Activated naive CD4-positive, alpha-beta T cell (primary cell): ENCODE measurements at places on chromosomes 12 and 14.

GRCh38 chr12:114921781-114922180 is 237.8 kb upstream of the TBX3 start:
- DNase-seq = no peak

DNA sequence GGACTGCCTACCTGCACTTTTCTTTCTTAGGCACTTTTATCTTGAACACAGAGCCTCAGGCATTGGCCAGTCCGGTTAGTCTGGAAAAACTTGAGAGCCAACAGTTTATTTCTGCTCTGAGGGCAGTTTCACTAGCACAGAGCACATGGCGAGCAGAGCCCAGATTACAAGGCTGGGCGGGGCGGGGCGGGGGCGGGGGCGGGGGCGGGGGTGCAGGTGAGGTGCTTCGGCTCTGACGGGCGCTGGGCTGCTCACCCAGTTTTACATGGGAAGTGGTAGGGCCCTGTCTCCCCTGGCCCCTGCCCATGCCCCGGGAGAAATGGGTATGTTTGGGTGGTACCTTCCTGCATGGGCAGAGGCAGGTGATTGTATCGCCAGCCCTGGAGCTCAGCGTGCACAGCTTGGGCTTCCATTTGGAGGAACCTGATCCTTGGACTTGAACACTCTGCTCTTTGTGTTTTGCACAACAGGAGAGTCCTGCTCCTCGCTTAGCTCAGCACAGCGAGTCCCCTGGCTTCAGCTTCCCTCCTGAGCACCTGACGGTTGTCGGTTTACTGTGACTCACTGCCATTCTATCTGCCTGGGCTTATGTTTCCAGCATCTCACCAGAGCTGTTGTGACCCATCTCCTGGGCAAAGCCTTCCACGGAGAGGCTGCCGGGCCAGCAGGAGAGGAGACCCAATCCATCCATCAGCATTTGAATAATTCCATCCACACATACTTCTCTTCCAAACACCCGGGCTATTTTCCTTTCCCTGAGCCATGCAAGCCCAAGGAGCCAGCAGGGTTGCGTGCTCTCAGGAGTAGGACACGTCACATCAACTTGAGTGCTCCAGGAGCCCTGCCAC is 108.5 kb downstream of the ARF6 start:
- peak; percentile 37 for DNase-seq

DNA sequence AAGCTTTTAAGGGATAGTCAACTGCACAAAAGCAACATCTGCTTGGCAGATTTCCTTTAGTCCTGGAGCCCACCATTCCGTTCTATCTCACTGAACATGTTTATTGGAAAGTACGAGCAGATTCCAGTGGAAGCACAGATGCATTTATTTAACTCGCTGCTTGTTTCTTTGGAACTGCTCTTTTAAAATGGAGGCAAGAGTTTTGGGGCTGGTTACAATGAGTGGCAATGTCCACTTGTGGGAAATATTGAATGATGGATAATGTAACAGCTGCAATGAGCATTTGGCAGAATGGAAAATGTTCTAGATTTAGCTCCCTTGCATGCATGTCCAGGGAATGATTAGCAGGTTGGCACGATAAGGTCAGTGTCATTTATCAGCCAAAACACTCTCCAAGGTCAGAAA is 163.0 kb downstream of the ATP23 start:
- DNase-seq = no peak

DNA sequence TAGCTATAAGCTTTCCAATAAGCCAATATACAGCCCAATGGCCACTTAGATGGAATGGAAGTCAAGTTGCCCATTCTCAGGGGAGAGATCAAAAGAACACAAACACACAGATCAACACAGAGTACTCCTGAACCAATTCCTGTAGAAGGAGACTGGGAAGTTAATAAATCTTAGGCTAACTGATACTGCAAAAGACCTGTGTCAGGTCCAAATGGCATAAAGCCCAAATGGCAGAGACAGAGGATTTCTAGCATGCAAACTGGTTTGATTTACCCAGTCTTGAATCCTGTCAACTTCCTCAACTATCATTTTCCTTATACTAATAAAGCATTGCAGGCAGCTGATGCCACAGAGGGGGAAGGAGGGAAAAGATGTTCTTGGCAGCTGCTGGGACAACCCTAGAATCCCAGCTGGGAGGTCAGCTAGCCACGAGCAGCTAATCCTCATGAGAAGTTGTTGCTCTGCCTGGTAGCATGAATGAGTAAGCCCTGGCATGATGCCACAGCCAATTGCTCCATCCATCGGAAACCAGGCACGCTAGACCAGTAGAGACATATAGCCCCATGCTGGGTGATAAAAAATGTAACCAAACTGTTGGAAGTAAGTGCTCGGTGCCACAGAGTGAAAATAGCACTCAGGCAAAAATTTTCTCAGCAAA is 26.2 kb downstream of the ANG start:
- DNase-seq = no peak

DNA sequence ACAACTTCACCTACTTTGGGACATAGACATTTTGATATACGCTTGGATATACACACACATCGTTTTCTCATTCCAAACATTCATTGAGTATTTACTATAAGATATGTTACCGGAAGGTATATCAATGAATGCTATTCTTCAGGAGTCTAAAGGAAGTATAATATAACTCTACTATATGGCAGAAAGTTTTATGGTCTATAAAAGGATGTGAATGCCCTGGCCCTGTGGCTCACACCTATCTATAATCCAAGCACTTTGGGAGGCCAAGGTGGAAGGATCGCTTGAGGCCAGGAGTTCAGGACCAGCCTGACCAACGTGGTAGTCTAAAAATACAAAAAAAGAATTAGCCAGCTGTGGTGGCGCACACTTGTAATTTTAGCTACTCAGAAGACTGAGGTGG is 5.6 kb downstream of the NRIP2 start:
- no peak for DNase-seq

DNA sequence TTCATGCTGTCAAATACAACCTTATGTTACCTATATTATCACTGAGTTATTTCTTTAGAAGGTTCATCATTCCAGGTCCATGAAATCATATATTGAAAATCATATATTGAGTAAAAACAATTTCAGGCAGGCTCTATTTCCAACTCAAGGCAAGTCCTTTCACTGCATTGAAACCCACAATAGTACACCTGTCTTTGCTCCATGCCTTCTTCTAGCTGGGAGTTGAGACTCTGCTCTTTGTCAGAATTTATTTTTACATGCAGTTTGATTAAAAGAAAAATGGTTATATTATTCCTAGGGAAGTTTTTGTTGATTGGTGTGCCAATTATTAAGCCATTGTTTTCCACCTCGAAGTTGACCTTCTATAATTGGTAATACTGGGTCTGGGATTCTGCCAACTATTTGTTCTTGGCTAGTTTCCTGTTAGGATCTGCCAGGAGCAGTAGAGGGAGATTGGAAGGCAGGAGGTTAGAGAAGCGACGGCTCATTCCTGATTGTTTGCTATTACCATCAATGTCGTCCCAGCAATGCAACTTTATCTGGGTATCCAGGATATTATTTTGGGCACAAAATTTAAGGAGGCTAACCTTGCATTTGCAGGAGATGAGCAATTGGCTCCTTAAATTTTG is 79.5 kb upstream of the MIS18BP1 start:
- DNase-seq = no peak

DNA sequence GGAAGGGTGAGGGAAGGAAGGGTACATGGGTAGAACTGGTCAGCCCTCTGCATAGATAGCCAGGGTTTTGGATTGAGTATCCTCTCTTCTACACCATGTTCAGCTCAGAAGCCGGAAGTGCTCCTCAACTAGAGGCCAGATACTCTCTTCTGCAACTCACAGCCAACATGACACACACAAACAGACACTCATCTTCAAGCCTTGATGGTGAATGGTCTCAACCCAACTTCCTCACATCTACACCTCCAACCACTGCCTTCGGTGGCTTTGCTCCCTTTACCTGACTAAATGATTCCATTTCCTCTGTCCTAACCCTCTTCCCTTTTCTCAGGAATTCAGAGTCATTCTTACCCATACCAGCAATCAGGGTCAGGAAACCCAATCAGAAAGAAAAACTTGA is 7.6 kb upstream of the FKBP11 start:
- DNase-seq = no peak

- no peak for DNase-seq
Observed at GRCh38 chr14:34498684-34499412, 36.8 kb upstream of the SPTSSA start.

GRCh38 chr14:26191671-26192070 is 406.2 kb downstream of the NOVA1 start:
- DNase-seq = no peak

DNA sequence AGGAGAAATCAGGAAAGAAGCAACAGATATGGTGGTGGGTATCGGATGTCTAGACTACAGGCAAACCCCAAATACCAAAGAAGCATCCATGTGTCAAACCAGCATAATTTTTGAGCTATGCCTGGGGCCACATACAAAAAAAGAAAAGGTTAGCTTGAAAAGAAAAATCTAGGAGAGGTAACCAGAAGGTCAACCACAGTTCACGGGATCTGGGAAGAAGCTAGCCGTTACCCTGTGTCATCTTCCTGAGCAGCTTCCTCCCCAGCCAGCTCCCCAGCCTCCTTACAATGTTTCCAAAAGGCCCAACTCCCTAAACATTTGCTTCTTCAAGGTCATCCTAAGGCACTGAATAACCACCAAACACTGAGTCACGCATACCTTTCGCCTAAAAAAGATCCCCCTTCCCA is 3.1 kb downstream of the SINHCAF start:
- no peak for DNase-seq

DNA sequence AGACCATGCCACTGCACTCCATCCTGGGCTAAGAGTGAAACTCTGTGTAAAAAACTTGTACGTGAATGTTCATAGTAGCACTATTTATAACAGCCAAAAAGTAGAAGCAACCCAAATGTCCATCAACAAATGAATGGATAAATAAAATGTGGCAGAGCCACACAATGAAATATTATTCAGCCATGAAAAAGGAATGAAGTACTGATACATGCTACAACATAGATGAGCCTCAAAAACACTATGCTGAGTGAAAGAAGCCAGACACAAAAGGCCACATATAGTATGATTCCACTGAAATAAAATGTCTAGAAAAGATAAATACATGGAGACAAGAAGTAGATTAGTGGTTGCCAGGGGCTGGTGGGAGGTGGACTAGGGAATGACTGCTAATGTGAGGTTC is 72.8 kb downstream of the KSR2 start:
- no peak for DNase-seq

GRCh38 chr12:6534945-6535696 is 804 bp downstream of the GAPDH start:
- peak; percentile 50 for DNase-seq
